ENCODE measurements at places on chromosomes 16 and 17. TPM values are rescaled to one million over a fixed set of nuclear protein-coding genes. Genes with fewer than 3 reads are reported as not detected.

The PLA2G10 gene
- 1.4 TPM for polyA plus RNA-seq

The LRRC46 gene
- polyA plus RNA-seq, result 0.75 TPM

The EPOP gene
- 1.5 TPM for polyA plus RNA-seq

The PIMREG gene
- 3.1 TPM for polyA plus RNA-seq

The KRT33A gene
- polyA plus RNA-seq, result not detected

The C16orf96 gene
- polyA plus RNA-seq, result not detected

The EFNB3 gene
- 0.31 TPM for polyA plus RNA-seq

The SCARF1 gene
- 1.4 TPM for polyA plus RNA-seq

The SLC35G6 gene
- polyA plus RNA-seq, result not detected

The TNP2 gene
- not detected for polyA plus RNA-seq

The CUEDC1 gene
- 19.8 TPM for polyA plus RNA-seq

The LGALS9B gene
- 131 TPM for polyA plus RNA-seq

The ZDHHC1 gene
- 4.7 TPM for polyA plus RNA-seq

The RAB11FIP4 gene
- polyA plus RNA-seq, result 9.5 TPM

The SECTM1 gene
- polyA plus RNA-seq, result 9.3 TPM

The METRN gene
- polyA plus RNA-seq, result 45.8 TPM

The RAMP2 gene
- 8.6 TPM for polyA plus RNA-seq

The KCNH6 gene
- not detected for polyA plus RNA-seq

The CCL4L2 gene
- 4.3 TPM for polyA plus RNA-seq

The KRT33B gene
- not detected for polyA plus RNA-seq

The KRTAP9-2 gene
- not detected for polyA plus RNA-seq

The TEKT1 gene
- not detected for polyA plus RNA-seq

All from stomach (tissue), 19 donors.